ENCODE measurements at places on chromosomes 4 and X.
A peak's percentile ranks its signal among the peaks of the same experiment; 100 is the strongest.

DNA sequence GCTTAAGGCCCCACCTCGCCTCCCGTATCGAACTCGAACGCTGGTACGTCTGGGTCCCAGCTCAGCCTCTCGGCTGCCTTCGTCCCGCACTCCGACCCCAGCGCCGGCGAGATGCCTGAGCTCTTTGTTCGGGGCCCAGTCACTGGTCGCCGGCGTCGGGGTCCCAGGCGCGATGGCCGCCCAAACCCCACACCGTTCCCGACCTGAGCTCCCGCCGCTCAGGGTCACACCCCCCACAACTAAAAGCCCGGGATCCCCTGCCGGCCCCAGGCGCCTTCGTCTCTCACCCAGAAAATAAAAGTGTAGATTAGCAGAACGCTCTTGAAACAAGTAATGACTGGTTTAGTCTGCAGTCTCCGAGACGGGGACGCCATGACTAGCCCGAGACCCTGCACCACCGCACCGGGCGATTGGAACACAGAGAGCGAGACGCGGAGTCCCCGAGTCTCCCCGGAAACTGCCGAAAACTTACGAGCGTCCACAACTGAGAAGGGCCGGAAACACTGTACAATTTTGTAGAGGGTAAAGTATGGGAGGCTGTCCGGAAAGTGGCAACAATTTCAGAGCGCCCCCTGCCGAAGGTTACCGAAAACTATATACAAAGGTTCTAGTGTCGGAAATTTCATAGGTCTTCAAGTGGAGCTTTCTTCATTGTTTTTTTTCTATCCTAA, at the start of gene TSPAN6:
Gene TSPAN6 (minus strand): TSS at position 486 of the 671 bp plus-strand sequence. CDS start 112 bp downstream, at position 374.
- DNase-seq = peak; percentile 78

- no peak for DNase-seq
Measured at GRCh38 chr4:127868196-127868595, 12.5 kb upstream of the PLK4 start.

- DNase-seq = no peak
Measured at GRCh38 chrX:15929194-15929593, 74.6 kb upstream of the AP1S2 start.

DNA sequence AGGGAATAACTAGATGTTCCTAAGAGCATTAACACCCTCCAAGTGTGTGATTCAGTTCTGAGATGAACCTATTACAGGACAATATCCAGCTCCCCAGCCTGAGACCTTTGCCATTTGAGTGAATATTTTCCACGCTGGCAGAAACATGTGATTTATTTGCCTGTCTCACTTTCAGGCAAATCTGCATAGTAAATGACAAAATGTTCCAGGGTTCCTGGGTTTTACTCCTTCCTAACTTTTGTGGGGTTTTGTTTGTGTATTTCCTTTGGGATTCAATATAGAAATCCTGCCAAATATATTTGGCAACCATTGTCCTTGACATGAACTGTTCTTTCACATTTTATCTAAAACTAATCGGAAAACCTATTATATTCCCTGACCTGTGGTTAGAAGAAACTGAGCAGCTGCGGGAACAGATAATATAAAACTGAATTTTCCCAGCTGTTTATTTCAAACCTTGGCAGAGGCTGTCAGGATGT, 12.5 kb downstream of the F8 start:
- DNase-seq = no peak

GRCh38 chrX:23773601-23774175, 9.3 kb upstream of the SAT1 start:
- DNase-seq = no peak

DNA sequence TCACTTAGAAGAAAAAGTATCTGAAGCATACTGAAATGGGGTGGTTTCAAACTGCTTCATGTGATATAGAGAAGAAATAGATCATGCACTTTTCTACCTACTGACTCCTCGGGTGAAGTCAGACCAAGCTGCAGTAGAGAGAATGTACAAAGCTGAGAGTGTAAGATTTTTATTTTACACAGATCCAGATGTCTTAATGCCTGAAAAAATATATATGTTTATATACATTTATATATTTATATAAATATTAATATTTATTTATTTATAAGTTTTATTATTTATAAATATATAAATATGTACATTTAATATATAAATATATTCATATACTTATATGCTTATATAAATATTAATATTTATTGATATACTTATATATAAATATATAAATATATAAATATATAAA, 171.9 kb upstream of the SPOCK3 start:
- DNase-seq = no peak

- DNase-seq = no peak
Measured at GRCh38 chr4:84547211-84547610, 35.7 kb upstream of the CDS1 start.

DNA sequence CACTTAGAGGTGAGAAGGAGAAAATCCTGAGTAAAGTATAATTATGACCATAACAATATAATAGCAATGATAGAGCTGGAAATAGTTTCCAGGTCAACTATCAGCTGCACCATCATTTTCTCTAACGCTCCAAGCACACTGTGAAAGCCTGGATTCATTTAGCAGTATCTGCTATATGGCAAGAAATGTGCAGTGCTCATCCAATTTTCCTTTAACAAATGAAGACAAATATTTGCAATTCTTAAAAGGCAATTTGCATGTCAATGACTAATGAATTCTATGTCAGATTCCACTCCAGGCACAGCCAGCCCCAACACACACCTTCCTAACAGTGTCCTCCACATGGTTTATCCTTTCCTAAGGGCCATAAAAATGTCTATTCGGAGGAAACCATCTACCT, 12.7 kb downstream of the PRSS12 start:
- DNase-seq = no peak

GRCh38 chr4:20318909-20319277, 67.2 kb downstream of the SLIT2 start:
- no peak for DNase-seq

DNA sequence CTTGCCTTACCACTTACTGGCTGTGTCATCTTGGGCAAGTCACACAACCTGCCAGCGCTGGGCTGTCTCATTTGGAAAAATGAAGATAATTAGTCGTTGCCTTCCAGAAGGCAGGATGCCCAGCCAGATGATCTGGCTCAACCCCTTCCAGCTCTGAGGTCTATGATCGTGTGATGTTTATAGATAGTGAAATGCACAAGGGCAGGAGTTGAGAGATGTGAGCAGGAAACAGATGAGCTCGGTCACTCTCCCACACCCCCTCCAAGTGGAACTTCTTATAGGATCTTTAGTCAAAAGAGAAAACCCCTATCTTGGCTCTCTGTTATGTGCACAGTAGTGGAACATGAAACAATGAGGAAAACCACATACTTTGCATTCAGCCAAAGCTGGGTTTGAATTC, 336.8 kb upstream of the PPARGC1A start:
- no peak for DNase-seq

DNA sequence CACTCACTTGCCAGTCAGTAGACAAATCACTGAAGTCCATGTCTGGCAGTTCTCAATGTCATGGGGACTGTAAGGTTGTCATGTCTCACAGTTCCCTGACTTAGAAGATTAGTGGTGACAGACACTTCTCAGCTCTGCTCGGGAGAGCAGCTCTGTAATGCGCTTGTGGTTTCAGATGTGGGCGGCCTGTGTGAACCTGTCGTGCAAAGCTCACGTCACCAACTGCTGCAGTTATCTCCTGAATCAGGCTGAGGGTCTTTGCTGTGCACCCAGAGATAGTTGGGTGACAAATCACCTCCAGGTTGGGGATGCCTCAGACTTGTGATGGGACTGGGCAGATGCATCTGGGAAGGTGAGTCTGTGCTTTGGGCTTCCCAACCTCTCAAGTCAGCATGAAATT, at the start of gene IL9R:
Gene IL9R (plus strand): TSS at position 261 of the 400 bp plus-strand sequence. CDS start 64 bp downstream, at position 325.
- no peak for DNase-seq
